Stimulated activated CD4-positive, alpha-beta T cell treated with anti-CD3 and anti-CD28 coated beads, Interleukin-4, amount 100 ng/mL, for 4 hours (primary cell): ENCODE measurements at places on chromosomes 6 and 20.
A peak's percentile ranks its signal among the peaks of the same experiment; 100 is the strongest.

DNA sequence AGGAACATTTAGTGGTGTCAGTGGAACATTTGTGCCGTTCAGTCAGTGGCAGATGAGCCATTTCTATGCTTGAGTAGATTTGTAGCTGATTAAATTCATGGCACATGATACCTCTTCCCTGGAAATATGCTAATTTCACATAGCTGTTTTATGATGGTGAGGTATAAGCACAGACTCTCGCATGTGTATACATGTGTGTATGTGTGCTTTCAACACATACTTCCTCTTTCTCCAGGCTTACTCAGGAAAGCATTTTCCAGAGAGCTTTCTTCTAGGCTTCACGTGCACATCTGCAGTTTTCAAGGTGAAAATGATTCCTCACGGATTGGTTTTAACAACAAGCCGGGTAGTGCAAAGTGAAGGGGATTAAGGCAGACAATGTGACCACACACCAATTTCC, 396.5 kb downstream of the HDGFL1 start:
- DNase-seq: no peak

- no peak for DNase-seq
Observed at GRCh38 chr6:170076466-170077165, 214.3 kb downstream of the DLL1 start.

DNA sequence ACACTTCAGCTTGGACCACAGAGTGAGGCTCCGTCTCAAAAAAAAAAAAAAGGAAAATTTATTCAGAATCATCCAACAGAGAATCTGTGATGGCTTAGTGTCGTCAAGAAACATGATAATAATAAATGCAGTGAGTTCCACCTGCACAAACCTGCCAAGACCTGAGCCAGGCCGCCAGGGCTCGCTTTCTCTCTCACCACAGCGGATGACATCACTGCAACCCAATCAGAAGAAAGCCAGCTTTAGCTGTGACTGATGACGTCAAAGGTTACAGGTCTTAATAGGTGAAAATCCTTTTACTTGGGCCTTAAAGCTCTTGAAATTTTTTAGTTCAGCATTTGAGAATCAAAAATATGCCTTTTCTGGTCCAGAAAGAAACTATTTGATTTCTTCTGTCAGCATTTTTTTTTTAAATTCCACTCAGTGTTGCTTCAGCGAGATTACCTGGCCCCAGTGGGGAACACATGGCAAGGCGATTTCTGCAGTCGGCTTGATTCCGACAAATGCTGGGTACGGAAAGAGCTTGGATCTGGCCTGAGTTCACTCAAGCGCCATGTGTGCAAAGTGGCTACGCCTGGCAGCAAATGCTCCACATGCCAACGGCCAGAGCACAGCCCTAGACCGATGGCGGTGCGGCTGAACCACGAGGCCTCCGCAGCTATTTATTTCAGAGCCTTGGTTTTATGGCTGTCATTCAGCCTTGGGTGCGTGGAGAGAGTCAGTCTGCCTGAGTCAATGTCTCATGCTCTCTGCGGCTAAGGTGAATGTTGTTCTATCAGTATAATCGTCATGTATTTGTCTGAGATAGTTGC, 105.7 kb upstream of the QKI start:
- DNase-seq: no peak

DNA sequence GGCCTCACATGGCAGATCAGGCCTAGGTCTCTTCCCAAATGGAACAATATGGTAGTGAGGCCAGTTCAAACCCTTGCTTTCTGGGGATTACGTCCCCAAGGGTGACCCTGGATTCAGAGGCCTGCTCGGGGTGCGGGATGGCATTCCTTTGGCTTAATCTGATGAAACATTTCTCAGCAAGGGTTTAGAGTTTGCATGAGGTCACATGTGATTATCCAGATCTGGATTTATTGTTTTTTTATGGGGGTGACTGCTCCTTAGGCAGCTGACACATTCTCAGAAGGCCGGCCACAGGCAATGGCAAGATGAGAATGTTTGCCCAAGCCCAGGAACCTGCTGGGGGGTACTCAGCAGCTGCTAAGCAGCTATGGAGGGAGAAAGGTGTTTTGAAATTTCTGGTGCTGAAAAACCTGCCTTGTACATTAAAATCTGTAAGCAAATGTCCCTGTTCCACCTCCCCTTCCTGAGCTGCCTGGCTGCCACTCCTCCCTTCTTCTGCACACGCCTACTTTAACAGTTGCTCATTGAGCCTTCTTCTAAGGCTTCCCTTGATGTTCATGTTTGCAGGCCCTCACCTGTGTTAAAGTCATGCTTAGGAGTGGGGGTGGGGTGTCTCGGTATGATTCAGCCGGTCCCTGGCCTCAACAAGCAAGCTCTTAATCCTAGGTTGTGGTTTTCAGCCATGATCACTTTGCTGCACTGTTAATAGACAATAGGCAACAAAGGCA, 37.9 kb upstream of the FUCA2 start:
- peak; percentile 68 for DNase-seq

- no peak for DNase-seq
Observed at GRCh38 chr20:53967527-53967926, 102.9 kb downstream of the BCAS1 start.

GRCh38 chr6:36546308-36546919, 865 bp downstream of the STK38 start:
- DNase-seq: peak; percentile 21

GRCh38 chr6:168968228-168968627, 285.4 kb downstream of the THBS2 start:
- no peak for DNase-seq

DNA sequence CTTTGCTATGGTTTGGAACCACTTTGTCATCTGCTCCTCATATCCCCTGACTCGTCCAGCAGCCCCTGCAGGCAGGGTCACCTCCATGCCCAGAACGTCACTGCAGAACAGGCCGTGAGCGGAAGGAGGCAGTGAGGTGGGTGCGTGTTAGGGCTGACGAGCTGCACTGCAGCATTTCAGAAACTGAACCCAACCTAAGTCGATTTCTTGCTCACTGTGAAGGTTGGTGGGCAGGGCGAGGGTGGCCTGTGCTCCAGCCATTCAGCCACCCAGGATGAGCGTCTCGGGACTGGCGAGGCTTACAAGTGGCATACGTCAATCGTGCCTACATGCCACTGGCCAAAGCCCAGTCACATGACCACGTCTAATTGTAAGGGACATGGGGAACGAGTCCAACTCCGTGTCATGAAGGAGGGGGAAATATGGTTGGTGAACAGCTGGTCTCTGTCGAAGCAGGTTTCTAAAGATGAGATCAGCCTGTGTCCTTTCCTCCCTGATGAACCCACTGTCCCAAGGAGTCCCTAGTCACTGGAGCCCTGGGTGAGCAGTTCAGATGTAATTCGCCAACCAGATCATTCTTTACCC, 289.1 kb downstream of the TAF4 start:
- no peak for DNase-seq

DNA sequence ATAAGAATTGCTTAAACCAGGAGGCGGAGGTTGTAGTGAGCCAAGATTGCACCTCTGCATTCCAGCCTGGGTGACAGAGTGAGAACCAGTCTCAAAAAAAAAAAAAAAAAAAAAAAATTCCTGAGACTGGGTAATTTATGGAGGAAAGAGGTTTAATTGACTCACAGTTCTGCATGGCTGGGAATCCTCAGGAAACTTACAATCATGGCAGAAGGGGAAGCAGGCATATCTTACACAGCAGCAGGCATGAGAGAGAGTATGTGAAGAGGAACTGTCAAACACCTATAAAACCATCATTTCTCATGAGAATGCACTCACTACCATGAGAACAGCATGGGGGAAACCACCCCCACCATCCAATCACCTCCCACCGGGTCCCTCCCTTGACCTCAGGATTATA, 1.8 kb upstream of the FKBP1A start:
- DNase-seq: no peak

DNA sequence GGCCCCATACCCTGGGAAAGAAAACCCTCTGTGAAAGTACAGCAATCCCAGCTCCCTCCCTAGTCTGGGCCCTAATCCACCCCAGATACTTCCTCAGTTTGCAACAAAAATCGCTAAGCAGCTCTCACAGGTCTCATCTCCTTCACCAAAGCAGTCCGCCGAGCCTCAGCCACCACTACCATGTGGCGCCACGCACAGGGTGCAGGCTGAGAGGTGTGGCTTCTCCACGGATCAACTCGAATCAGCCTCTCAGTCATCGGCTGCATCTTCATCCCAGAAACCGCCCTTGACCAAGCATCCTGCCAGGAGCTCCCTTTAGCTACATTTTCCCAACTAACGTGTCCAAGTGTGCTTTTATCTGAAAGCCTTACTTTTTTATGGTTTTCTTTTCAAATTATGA, 50.7 kb downstream of the ANKRD60 start:
- no peak for DNase-seq

DNA sequence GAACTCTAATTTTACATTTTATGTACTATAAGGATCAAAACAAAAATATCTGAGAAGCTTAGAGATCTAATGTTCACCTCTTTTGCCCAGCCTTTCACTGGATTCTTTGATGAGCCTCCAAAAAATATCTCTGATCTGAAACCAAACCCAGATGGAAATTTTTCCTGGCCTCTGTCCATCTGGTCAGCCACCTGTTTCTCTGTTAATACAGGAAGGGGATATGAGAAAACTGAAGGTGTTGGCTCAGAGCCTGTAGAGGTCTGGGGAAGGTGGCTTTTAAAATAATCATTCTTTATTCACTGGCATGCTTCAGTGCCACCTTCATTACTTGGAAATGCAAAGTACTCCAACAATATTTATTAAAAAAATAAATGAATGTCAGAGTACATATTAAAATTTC, 8.5 kb upstream of the MCM3 start:
- no peak for DNase-seq

- no peak for DNase-seq
Observed at GRCh38 chr6:43942616-43943015, 172.6 kb downstream of the VEGFA start.

DNA sequence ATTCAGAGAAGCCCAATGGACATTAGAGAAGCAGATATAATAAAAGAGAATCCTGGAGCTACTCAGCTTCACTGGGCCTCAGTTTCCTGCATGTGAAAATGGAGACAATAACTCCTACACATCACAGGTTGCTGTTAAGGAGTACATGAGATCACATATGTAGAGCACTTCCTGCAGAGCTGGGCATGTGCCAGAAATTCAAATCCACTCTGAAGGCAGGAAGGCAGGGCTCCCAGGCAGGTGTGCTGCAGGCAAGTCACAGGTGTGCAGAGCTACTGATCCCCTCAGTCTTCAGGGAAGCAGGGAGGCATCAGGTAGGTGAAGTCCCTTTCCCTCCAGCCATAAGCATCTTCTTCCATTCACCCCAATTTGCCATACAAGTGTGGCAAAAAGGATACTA, 48.0 kb downstream of the DST start:
- no peak for DNase-seq

DNA sequence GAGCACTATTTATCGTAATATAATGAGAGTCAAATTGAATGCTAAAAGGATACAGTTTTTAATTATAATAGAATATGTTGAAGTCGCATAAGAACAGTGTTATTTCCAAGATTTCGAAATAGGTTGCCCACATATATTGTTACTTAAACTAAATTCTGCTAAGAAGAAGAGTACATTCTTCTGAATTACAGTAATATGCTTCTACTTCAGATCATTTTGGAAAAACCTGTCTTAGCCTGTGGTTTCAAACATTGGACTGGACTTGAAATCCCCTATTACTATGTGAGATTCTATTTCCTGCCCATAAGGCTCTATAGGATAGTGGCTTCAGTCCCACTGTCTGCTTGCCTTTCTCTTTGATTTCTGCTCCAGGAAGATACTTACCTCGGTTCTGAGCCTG, 137.2 kb downstream of the B3GAT2 start:
- DNase-seq: no peak

DNA sequence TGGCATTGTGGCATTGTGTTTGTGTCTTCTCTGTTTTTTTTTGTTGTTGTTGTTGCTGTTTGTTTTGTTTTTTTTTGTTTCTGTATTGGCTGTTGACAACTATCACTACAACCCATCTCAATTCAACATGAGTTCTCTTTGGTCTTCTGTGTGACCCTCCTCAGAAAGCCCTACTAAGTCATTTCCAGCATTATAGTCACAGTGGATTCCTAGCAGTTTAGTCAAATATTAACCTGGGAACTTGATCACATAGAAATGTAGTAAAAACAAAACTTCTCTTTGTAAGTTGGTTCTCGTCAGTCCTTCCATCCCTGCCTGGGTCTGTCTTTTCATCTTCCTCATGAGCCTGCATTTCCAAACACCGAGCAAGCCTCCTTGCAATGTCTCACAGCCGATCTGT, 16.8 kb downstream of the SLC17A2 start:
- no peak for DNase-seq

DNA sequence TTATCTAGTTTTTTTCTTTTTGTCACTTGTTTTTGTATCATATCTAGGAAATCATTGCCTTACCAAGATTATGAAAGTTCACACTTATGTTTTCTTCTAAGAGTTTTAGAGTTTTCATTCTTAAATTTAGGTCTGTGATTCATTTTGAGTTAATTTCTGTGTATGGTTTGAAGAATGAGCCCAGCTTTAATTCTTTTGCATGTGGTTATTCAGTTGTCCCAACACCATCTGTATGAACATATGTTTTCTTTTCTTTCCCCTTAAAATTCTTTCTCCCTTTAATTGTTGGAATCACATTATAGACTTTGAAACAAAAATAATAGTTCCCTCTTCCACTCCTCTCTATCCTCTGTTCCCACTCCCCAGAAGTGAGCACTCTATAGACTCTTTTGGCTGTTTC, 85.4 kb downstream of the SLX4IP start:
- DNase-seq: no peak

DNA sequence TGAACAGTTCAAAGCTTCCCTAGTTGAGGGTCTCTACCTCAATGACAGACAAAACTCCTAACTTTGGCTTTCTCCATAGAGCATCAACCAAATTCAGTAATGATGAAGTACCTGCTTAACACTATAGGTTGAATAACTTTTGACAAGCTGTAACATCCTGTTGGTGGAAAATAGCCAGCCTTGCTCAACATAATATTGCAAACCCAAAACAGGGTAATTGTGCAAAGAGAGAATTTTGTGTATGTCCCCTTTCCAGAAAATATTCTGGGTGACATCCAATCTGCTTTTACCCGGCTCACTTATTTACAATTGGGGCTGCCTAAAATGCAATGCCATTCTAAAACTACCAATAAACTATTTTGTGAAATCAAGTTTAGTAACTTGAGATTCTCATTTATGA, 72.8 kb downstream of the ATXN1 start:
- DNase-seq: no peak

DNA sequence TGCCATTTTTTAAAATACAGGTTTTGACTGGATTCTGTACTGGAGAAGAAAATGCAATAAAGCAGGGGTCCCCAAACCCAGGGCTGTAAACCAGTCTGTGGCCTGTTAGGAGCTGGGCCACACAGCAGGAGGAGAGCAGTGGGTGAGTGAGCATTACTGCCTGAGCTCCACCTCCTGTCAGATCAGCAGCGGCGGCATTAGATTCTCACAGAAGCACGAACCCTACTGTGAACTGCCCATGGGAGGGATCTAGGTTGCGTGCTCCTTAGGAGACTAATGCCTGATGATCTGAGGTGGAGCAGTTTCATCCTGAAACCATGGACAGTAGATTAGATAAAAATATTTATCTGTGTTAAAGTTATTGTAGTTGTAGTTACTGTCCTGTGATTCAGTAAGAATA, 21.1 kb upstream of the FBXO9 start:
- no peak for DNase-seq
